CMK (cell line): ENCODE measurements at places on chromosomes 7 and 10.

GRCh38 chr7:36260481-36260880, 107.4 kb downstream of the EEPD1 start:
- no peak for DNase-seq

- no peak for DNase-seq
These were observed at the start of gene MEOX2 for GRCh38 chr7:15686295-15686956. MEOX2 (minus strand) TSS chr7:15686683; CDS start chr7:15686402, 281 bp downstream.

DNA sequence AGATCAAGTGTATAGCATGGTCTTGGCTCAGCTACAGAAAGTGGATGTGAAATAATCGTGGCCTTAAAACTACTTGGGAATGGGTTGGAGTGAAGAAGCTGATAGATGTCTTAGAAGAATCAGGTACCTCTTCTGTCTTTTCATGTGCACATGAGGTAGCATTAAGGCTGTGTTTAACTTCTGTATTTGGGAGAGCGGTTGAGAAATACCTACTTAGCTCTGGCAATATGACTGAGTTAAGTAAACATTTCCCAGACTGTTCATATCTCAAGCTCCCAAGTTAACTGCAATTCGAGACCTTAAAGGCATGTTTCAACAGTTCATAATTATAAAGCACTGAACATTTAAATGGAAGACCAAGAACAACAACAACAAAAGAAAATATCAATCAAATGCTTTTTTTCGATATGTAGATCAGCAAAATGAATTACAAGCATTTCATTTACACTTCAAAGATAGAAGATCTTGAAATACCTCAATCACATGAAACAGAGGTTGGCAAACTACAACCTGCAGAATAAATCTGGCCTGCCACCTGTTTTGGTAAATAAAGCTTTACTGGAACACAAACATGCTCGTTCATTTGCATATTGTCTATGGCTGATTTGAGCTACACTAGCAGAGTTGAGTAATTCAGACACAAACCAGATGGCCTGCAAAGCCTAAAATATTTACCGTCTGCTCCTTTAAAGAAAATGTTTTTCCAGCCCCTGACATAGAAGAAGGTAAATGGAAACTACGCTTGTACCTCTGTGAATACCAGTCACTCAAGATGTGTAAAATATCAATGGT, 337.1 kb upstream of the GLI3 start:
- DNase-seq, result no peak

DNA sequence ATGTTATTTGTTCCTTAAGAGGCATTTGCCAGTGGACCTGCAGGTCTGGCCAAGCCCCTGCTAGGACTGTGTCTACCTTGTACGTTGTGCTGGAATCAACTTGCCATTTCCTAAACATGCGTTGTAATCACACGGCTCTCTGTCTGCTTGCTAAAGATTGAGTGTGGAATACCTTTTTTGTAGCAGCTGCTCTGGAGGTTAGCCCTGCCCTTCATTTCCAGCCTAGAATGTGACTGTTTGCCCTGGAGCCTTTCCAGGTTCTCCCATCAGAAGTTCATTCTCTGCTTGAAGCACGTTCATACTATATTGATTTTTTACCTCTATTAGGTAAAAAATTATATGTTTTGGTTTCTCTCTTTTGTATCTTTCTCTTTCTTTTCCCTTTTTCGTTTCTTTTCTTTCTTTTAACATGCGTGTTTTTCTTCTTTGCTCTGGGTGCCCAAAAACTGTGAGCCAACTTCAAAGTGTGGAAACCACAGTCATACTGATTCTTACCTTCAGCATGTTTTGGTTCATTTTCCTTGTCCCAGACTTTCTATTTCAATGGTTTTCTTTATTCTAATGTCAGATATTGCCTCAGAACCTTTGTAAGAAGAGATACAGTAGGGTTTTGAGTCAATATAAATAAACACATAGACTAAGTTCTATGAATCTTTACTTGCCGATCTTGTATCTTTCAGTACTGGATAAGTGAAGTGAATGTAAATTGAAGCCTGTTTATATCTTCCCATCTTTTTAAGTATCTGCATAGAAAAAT, 111.9 kb upstream of the RPA3 start:
- DNase-seq, result no peak

DNA sequence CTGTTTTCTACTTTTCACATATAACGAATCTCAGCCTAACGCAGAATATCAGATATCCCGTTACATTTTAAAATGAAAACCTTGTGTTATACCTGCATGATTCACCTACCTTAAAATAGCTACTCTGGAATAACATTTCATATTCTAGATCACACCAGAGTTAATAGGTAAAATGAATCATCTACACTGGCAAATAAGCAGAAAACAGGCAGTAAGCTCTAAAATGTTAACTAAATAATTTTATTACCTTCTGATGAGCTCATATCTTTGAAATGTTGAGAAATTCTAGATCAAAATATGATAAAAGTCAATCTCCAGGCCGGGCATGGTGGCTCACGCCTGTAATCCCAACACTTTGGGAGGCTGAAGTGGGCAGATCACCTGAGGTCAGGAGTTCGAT, 71.3 kb downstream of the CPEB3 start:
- no peak for DNase-seq

DNA sequence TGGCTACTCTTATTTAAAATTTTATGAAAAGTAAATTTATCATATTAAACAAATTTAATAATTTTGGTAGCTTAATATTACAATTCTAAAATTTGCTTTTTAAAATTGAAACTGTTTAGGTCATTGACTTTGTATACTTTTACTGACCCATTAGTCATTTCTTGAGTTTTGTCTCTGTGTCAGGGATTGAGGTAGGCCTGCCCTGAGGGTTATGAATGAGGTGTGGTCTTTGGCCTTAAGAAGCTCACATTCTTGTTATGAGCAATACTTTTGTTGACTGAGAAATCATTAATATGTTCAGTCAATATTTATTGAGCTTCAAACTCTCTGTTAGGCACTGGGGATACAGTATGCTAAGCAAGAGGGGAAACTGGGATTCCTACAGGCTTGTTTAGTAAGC, 47.0 kb upstream of the RPA3 start:
- no peak for DNase-seq

- DNase-seq, result no peak
These were observed 196.5 kb downstream of the PTPRN2 start for GRCh38 chr7:158391141-158391540.

- DNase-seq, result no peak
These were observed 59.5 kb upstream of the MDFIC start for GRCh38 chr7:114862406-114862805.

DNA sequence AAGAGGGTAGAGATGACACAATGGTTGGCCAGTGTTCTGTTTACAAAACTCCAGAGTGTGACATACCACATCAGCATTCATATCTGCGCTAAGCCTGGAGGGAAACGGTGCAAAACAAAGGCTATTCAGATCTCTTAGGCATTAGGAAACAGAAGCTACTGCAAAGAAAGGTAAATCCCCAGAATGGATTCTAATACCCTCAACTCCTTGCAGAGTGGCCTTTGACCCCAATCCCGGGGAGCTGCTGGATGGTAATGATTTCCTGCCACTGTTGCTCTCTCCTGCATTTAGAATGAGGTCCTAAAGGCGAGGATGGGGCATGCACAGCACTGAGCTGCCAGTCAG, 65.2 kb downstream of the AOAH start:
- no peak for DNase-seq

DNA sequence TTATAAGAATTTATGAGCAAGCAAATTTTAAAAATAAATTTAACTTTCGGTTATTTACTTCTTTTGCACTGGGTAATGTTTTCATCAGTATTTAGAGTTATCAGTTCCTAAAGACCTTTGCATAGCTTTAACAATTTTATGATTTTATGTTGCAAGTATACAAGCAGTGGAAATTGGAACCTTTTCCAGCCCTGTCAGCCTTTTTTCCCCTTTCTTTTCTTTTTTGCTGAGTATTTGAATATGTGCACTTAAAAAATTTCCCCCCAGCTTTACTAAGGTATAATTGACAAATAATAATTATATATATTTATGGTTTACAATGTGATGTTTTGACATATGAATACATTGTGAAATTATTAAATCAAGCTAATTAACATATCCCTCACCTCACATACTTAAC, 62.6 kb downstream of the MKLN1 start:
- DNase-seq, result no peak

DNA sequence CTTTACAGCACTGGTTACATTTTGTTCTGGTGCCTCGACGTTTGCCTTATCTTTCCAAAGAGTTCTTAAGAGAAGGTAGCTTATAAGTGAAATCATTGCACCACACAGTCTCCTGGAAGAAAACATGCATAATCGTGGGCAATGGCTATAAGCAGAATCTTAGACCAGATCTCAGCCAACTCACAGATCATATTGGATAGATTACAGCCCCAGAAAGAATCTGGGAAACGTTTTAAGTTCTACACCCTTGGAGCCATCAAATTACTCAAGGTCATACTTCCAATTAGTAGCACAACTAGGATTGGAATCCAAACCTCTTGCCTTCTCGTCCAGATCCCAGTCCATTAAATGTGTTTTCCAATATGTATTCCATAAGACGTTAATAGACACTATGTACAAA, 8.8 kb upstream of the PDCD4 start:
- DNase-seq, result no peak

- no peak for DNase-seq
These were observed 152.1 kb upstream of the RHOBTB1 start for GRCh38 chr10:61096056-61096455.

GRCh38 chr10:76643511-76643911, 994.1 kb downstream of the KCNMA1 start:
- no peak for DNase-seq

- DNase-seq, result no peak
These were observed 1164.0 kb upstream of the CELF2 start for GRCh38 chr10:9853405-9854355.

- no peak for DNase-seq
These were observed 80.3 kb downstream of the FAM53B start for GRCh38 chr10:124663766-124664360.

GRCh38 chr7:24690251-24690650, 67.0 kb downstream of the GSDME start:
- no peak for DNase-seq

DNA sequence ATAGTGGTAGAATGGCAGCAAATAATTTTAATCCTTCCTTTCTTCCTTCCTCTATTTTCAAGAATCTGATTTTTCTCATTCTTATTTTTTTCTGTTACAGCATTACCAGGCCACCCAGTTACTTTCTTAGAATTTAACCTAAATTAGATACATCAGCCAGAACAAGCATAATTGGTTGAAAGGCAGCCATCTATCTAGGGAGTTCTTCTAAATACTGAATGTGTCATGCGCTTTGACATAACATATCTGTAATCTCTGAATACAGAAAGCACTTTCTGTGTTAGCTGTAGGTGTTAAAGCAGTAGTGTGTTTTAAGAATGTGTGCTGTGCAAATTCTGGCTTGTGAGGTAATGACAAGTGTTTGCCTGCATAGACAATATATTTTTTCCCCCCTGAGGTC, 97.3 kb downstream of the BTRC start:
- DNase-seq, result no peak

DNA sequence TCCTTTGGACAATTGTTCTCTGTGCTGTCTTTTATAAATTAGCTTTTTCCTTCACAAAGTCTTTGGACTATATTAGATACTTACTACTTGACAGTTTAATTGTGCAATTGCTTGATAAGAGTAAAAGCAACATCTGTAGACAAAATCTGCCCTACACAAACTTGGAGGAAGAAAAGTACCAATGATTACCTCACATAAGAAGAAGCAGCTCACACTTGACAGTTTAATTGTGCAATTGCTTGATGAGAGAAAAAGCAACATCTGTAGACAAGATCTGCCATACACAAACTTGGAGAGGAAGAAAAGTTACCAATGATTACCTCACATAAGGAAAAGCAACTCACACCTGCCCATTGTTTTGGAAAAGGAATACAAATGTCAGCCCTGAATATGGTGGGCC, 17.1 kb upstream of the SCIN start:
- no peak for DNase-seq

- DNase-seq, result no peak
These were observed 5.5 kb downstream of the USP6NL start for GRCh38 chr10:11605807-11606408.

DNA sequence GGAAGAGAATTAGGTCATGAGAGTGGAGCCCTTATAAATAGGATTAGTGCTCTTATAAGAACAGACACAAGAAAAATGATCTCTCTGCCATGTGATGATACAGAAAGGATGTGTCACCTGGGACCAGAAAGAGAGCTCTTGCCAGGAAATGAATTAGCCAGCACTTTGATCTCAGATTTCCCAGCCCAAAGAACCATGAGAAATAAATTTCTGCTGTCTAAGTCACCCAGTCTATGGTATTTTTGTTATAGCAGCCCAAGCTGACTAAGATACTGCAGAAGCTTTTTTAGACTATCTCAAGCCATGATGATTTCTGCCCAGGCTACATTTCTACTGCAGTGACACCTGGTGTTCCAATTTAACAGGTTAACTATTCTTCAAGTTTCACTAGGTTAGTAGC, 84.8 kb downstream of the RSU1 start:
- DNase-seq, result no peak

DNA sequence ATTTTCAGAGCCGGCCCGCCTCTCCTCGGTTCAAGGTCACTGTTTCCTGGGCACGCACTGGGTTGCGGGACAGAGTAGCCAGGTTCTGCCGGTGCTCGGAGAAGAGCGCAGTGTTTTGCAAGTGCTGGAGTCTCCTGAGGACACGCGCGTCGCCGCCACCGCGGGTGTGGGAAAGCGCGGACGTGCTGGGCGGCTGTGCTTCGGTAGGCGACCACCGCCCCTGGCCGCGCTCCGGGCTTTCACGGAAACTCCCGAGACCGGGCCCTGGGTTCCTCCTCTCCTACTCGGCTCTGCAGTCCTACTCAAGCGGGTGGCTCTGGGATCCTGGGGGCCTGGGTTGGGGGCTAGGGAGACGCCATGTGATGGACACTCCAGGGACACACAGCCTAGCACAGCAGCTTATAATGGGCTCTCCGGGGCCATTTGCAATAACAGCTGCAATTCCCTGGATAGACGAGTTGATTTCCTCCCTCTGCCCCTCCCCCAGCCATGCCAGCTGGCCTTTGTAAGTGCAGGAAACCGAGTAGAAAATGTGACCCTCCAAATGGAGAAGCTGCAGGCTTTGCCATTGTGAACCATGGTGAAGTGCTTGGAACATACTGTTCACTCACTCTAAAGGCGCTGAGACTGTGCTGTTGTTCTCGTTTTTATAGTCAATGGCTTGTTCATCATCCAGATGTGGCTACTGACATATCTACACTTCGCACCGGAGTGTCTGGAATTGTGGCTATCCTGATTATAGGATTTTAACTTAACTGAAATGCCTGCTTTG, 2.1 kb downstream of the FRAT1 start:
- DNase-seq, result no peak

DNA sequence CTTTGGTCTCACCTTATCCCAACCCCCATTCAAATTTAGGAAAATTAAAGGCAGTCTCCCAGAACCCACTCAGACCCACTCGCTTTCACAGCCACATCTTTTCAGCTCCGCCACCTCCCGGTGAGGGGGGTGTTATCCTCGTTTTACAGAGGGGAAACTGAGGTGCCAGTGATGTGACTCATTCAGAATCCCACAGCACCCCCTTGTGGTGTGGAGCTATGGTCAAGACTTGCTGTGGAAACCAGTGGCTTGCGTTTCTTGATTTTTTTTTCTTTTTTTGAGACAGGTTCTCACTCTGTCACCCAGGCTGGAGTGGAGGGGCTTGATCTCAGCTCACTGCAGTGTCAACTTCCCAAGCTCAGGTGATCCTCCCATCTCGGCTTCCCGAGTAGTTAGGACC, 27.6 kb downstream of the SLC35G1 start:
- no peak for DNase-seq
